ENCODE measurements at places on chromosomes 7 and 10.
A peak's percentile ranks its signal among the peaks of the same experiment; 100 is the strongest.

- no peak for DNase-seq
Measured at GRCh38 chr7:20064181-20064970, 152.8 kb downstream of the MACC1 start.

- no peak for DNase-seq
Measured at GRCh38 chr7:146321301-146321700, 204.7 kb downstream of the CNTNAP2 start.

GRCh38 chr7:22252936-22253536 is 103.9 kb downstream of the RAPGEF5 start:
- no peak for DNase-seq

GRCh38 chr7:25091779-25092178 is 33.3 kb downstream of the CYCS start:
- DNase-seq = no peak

DNA sequence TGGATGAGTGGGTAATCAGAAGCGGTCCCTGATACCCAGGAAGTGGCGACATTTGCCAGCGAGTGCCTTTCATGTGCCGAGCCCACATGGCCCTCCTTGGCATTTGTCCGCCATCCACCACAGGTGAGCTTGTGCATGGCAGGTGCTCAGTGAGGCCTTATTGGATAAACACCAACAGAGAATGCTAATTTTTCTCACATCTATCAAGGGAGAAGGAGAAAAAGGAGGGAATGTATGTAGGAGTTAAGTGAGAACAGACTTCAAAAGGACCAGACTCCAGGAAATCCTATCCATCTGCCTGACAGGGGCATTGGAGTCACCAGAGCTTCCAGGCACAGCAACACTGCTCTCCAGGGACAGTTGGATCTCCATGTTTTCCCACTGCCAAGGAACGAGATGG is 143.5 kb upstream of the ZMIZ1 start:
- DNase-seq = no peak

GRCh38 chr10:76051007-76051936 is 619.8 kb downstream of the LRMDA start:
- DNase-seq = no peak

DNA sequence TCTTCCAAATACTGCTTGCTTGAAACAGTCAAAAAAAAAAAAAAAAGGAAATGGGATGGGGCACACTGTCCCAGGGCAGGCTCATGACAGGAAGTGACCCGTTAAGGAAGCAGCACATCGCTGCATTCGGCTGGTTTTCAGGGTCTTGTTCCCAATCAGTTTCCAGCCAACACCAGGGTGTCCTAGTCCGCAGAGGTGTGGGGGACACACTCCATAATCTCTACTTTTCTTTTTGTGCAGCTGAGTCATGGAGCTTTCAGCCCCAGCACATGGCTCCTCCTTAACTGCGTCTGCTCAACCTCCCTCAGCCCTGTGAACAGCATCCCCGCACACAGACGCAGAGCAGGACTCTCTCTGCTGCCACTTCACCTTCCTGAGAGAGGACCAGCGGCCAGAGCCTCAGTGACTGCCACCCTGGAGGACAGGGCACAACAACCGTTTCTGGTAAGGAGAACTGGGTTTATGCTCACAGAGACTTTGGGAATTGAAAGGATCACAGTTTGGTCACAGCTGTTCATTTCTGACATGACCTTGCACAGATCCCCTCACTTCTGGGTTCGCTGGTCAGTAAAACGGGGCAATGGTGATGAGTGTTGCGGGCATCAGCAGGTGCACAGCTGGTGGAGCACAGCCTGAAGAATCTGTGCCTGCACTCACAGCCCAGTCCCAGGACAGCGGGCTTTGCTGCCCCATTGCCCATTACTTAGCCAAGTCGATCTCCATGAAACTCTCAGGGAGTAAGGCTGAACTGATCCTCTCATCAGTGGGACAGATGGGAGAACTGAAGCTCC is at the start of gene GIMAP5:
TSS of gene GIMAP5 (plus strand) at position 154 of the 791 bp plus-strand sequence. CDS start 3,467 bp downstream, outside the sequence.
- peak; percentile 69 for DNase-seq

- no peak for DNase-seq
Measured at GRCh38 chr10:13801907-13802288, 215.1 kb downstream of the PRPF18 start.

DNA sequence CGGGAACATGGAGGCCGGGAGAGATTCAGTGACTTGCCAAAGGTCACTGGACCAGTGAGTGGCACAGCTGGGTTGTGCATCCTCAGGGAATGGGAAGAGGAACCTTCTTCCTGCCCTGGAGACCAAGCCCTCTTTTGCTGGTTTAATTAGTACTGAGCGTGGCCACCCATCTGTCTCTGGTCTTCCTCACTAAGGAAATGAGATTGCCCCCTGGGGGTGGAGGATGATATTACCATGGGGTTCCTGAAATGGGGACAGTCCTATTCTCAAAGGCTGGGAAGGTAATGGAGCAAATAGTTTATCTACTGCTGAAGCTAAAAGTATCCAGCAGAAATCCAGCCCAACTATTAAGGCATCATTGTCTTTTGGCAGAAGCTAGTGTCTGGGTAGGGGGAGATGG is 98.6 kb upstream of the FGFR2 start:
- peak; percentile 53 for DNase-seq

GRCh38 chr10:96488161-96488935 is 25.4 kb downstream of the TLL2 start:
- DNase-seq = no peak

- no peak for DNase-seq
Measured at GRCh38 chr7:74522281-74522905, 68.7 kb downstream of the GTF2IRD1 start.

DNA sequence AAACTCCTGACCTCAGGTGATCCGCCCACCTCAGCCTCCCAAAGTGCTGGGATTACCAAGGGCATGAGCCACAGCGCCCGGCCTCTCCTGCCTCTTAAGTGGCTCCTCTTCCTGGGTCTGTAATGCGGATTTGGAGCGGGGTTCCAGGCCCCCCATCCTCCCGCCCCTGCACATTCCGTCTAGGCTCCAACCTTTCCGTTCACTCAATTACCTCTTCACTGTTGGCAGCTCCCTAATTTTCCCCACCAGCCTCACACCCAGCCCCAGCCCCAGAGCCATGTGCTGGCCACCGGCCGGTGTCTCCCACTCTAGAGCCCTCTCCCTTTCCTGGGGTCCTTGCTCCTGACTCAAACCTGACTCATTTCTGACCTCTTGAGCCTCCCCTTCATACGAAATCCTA is 16.6 kb downstream of the ASB13 start:
- DNase-seq = no peak

All from activated CD4-positive, alpha-beta T cell treated with anti-CD3 and anti-CD28 coated beads for 48 hours (primary cell).